ENCODE measurements at places on chromosomes 12 and 14.

- DNase-seq, result no peak
Measured at GRCh38 chr14:102708494-102708893, 68.8 kb upstream of the TRAF3 start.

DNA sequence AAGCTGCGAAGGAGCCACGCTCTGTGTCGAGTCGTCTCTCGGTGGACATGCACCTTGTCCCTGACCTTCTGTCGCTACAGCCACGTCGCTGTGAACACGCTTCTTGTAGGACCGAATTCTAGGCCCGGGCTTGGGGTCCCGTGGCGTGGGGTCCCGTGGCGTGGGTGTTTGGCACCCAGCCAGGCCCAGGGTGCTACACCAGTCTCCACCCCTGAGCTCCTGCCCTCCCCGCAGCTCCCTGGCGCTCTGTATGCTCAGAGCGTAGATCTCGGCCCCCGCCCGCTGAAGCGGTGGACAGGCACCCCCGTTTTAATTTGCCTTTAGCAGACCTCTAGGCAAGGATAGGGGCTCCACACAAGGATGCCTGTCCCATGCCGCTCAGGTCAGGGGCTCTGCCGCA, 16.5 kb downstream of the MMP17 start:
- no peak for DNase-seq

DNA sequence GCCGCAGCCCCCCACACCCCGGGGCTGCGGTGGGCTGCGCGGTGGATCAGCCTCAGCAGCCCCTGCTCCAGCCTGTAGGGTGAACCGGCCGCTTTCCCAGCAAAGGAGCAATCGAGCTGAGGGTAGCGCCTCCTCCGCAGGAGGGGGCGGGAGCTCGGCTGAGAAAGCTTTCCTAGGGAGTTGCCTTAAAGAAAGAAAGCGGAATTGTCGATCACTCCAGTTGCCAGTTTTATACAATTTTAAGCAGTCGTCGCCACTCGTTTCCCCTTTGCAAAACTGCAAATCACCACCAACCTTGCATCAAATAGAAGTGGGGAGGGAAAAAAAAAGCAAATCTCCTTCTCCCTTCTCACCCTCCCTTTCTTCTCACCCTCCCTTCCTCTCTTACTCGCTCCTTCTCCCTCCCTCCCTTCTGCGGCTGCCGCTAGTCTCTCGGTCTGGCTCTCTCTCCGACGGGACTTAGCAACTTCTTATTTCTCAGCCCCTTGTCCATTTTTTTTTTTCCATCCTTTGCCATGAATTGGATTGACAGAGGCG, at the start of gene PDE3A:
TSS of gene PDE3A (plus strand) at position 424 of the 537 bp plus-strand sequence. CDS start 748 bp downstream, outside the sequence.
- no peak for DNase-seq

DNA sequence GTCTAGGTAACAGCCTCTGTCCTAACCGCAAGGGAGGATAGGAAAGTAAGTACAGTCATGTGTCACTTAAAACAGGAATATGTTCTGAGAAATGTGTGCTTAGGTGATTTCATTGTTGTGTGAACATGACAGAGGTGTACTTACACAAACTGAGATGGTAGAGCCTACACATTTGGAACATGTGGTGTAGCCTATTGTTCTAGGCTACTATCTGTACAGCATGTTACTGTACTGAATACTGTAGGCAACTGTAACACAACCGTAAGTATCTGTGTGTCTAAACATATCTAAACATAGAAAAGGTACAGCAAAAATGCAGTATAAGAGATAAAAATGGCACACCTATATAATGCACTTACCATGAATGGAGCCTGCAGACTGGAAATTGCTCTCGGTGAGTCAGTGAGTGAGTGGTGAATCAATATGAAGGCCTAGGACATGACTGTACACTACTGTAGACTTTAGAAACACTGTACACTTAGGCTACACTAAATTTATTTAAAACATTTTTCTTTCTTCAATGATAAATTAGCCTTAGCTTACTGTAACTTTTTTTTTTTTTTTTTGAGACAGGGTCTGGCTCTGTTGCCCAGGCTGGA, 13.2 kb upstream of the MDM2 start:
- no peak for DNase-seq

GRCh38 chr12:50992819-50993218, 33.4 kb downstream of the SLC11A2 start:
- DNase-seq, result no peak

GRCh38 chr12:753611-754472, 1.5 kb downstream of the WNK1 start:
- no peak for DNase-seq

GRCh38 chr12:68665016-68665569, 21.7 kb upstream of the NUP107 start:
- DNase-seq, result no peak

DNA sequence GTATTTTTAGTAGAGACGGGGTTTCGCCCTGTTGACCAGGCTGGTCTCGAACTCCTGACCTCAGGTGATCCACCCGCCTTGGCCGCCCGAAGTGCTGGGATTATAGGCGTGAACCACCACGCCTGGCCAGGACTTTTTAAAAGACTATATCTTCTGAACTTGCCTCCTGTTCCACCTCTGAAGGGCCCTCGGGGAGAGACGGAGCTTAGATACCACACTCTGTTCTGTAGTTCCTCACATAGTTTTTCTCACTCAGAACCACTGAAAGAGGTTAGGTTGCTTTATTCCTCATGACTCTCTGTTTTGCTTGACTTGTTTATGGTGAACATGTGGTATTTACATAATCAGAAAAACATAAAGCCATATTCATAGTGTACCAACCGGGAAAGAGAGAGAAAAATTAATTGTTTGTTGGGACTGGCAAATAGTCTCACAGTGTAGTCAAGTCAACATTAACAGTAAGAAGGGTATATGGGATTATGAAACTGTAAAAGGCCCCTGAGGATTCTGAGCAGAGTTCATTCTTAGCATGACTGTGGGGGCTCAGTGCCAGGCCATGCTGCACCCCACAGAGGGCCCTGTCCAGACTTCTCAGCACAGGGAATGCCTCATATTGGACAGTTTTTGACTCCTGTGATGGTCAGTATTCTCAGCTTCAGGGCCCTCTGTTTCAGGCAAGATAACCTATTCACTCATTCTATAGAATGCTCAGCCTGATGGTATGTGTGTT, 342.3 kb downstream of the ZFP36L1 start:
- no peak for DNase-seq

DNA sequence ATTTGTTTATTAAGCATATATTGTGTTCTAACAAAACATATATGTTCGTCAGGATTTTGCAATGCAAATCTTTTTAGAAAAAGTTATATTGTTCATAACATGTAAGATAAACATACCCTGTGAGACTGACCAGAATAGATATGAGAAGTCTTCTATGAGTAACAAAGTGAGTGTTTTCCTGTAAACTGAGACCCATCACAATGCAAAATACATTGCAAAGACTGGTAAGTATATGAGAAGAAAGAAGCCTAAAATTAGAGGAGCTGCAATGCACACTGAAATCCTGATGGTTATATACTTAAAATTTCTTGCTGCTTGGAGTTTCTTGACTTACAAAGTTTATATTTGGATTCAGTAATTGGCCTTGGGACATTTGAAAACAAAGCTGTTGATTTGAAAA, 6.0 kb downstream of the HMGA2 start:
- DNase-seq, result no peak

DNA sequence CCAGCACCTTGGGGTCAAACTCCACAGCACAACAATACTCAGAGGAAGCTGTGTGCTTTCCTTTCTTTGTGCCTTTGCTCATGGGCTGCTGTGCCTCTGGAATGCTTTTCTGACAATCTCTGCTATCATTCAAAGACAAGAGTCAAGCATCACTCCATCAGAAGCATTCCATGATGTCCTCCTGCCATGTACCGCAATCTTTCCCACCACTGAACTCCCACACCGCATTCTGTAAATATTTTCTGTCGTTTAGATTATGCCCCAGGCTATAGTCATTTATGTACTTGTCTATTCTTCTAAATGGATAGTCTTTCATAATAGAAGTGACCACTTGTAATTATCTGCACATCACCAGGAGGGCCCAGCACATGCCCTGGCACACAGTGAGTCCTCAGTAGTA, 327.8 kb downstream of the PDZRN4 start:
- no peak for DNase-seq
